RPMI8226 (cell line): ENCODE measurements at places on chromosomes 5 and 9.

- no peak for DNase-seq
Measured at GRCh38 chr5:124302533-124302932, 443.9 kb downstream of the ZNF608 start.

DNA sequence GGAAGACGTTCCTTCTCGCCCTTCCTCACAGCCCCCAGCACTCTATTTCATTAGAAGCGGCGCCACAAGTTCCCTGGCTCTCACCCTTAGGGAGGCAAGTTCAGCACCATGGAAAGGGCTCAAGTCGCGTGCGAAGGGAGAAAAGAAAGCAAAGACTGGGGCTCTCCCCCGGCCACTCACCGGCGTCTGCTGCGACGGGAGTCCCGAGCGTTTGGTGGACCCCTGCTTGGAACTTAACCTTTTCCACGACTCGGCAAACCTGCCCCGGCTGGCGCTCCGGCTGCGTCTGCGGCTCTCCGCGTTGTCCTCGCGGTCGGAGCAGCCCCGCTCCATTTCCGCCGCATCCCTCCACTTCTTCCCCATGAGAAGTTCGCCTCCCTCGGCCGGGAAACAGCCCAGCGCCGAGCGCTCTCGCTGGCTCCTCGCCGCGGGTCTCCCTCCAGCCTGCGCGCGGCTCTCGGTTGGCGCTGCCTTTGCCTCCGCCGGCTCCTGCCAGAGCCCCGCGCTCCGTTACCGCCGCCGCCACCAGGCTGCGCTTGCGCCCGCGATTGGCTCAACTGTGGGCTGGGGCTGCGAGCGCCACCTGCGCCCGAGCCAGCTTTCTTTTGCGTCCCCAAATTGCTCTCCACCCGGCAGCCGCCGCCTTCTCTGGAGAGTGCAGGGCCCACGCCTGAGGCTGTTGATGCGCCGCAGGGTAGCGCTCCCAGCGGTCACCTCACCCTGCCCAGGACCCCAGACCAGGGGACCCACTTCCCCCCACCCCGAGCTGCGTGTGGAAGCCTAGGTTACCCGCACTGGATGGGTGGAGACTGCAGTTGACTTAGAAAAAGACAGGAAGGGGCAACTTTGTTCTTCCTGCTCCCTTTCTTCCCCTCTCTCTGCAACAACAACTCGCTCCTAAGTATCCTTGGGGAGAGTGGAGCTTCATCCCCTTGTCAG is 321.6 kb downstream of the CEMIP2 start:
- DNase-seq = peak; percentile 51

- no peak for DNase-seq
Measured at GRCh38 chr5:33364406-33364805, 76.4 kb upstream of the TARS1 start.

GRCh38 chr5:154737667-154738320 is 17.4 kb upstream of the LARP1 start:
- no peak for DNase-seq

DNA sequence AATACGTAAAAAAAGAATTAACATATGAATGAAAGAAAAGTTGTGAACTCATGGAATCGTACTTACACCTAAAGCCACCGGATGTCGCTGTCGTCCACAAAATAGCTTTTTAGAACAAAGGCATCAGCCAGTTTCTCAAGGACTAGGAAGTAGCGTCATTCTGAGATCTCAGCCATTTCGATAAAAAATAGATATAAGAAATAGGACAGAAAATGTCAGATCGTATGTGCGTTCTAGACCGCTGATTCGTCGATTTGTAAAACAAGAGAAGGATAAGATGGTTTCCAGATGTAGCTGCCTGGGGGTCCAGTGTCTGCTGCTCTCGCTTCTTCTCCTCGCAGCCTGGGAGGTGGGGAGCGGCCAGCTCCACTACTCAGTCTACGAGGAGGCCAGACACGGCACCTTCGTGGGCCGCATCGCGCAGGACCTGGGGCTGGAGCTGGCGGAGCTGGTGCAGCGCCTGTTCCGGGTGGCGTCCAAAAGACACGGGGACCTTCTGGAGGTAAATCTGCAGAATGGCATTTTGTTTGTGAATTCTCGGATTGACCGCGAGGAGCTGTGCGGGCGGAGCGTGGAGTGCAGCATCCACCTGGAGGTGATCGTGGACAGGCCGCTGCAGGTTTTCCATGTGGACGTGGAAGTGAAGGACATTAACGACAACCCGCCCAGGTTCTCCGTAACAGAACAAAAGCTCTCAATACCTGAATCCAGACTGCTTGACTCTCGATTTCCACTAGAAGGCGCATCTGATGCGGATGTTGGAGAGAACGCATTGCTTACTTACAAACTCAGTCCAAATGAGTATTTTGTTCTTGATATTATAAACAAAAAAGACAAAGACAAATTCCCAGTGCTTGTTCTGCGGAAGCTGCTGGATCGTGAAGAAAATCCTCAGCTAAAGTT is at the start of gene PCDHA10:
Gene PCDHA10 (plus strand): TSS at position 126 of the 903 bp plus-strand sequence. CDS start 152 bp downstream, at position 278.
- DNase-seq = no peak

GRCh38 chr5:126198531-126198930 is 224.7 kb upstream of the GRAMD2B start:
- DNase-seq = no peak

DNA sequence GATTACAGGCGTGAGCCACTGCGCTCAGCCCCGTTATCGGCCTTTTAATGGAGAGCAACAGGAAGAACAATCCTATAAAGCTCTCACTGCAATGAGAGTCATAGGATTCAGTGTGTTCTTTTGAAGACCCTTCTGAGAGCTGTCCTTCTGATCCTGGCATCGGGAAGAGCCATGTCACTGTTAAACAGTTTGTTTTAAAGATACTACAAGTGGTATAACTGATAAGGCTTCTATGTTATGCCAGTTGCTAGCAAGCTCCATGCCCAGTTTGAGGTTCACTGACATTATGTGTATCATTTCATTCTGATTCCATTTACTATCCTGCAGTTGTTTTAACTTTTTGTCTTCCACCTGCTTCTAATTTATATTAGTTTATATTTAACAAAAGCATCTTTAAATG is 55.8 kb downstream of the GNAQ start:
- no peak for DNase-seq

- DNase-seq = peak; percentile 20
Measured at GRCh38 chr5:142104491-142104890, 4.1 kb upstream of the NDFIP1 start.

GRCh38 chr5:13955896-13956295 is 11.4 kb upstream of the DNAH5 start:
- DNase-seq = no peak

DNA sequence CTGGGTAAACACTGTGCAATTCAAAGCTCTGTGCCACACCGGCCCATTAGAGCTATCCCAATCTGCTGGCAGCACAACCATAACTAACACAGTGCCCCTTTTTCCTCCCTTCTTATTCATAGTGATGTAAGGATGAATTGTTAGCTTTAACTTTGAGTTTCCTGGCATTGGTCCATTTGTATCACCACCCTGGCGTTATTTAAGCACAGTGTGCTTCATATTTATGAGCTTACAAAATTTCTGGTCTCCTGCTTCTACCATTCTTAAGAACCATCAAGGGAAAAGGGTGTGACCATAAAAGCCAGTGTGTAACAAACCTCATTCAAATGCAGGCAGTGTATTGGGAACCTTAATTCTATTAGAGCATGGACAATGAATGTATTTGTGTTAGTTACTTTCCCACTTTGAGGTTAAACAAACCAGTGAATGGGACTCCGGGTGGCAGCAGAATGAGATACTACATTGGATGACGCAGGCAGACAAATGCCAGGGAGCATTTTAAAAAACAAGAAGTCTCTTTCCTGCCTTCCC is 222.6 kb downstream of the TMEM161B start:
- DNase-seq = no peak

GRCh38 chr5:159452480-159453167 is 122.3 kb upstream of the IL12B start:
- DNase-seq = no peak

- DNase-seq = no peak
Measured at GRCh38 chr9:97484134-97484533, 17.3 kb upstream of the TMOD1 start.

DNA sequence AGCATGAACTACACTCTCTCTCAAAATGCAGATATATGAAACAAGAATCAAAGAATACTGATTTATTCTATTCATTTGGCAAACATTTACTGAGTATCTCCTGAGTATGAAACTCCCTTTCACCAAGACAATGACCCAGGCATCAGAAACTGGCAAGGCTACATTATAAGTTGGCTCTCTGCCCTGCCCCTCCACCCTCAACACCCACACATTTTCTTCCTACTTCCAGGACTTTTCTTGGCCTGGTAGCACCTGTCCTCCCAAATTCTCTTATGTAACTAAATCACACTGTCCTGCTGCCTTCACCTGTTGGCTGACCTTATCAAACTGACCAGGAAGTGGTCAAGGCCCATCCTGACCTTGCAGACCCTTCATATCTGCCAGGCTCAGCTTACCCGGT is 3.5 kb downstream of the RASEF start:
- peak; percentile 11 for DNase-seq

DNA sequence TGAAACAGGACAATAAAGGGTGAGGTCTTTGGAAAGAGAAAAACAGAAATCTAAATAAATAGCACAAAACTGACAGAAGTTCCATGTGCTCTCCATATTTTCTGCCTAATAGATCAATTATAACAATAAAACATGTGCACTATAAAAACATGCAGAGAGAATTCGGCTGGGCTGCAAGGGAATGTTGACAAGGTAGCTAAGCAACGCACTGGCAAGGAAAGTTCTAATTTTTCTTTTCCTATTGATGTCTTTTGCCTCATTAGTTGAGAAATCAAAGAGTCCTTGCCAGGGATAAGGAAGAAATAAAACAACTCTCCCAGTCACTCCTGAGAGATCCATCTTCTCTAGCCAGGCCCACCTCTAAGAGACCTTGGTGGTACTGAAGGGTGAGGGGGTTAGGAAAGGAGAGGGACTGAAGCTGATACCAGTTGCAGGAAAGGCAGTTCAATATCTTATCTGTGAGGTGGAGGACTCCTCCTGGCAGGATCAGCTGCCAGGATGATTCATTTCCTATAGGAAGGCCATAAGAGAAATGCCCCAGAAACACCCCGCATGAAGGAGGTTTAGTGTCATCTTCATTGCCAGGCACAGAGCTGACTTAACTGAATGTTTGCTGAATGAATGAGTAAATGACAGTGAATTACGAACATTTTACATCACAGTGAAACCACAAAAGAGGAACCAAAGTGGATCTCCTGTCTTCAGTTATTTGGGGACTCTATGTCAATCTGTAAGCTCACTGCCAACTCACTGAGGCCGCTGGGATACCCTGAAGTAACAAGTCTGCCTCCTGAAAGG is 63.7 kb upstream of the IFNK start:
- peak; percentile 13 for DNase-seq

DNA sequence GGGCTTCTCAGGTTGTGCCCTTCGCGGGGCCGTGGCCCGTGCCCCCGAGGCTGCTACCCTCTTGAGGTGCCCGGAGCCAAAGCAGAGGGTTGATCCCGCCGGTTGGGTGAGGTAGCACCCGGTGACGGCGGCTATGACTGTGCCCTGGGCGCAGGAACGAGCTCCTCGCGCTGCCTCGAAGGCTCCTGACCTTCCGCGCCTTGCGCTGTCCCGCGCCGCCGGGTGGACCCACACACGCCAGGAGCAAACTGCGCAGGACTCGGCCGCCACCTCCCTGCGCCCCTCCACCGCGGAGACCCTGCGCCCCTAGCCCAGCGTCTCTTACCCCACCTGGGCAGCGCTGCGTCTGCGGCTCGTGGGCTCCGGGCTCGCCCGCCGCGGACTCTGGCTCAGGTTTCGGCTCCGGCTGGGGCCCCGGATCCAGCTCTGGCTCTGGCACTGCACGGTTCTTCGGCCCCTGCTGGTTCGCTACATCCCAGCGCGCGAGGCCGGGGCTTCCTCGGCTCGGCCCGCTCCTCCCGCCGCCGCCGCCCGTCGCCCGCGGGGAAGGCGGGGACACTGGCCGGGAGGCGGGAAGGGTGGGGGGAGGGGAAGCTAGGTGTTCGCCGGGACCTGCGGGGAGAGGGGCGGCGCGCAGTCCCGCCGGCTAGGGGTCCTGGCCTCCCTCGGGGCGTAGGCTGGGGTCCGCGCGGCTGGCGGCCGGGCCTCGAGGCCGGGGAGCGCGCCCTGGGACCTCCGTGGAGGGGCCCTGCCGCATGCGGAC is 5.4 kb upstream of the PITX1 start:
- no peak for DNase-seq

GRCh38 chr5:142845954-142846398 is 75.8 kb downstream of the ARHGAP26 start:
- peak; percentile 73 for DNase-seq

GRCh38 chr9:111094433-111094924 is 56.2 kb upstream of the LPAR1 start:
- no peak for DNase-seq

DNA sequence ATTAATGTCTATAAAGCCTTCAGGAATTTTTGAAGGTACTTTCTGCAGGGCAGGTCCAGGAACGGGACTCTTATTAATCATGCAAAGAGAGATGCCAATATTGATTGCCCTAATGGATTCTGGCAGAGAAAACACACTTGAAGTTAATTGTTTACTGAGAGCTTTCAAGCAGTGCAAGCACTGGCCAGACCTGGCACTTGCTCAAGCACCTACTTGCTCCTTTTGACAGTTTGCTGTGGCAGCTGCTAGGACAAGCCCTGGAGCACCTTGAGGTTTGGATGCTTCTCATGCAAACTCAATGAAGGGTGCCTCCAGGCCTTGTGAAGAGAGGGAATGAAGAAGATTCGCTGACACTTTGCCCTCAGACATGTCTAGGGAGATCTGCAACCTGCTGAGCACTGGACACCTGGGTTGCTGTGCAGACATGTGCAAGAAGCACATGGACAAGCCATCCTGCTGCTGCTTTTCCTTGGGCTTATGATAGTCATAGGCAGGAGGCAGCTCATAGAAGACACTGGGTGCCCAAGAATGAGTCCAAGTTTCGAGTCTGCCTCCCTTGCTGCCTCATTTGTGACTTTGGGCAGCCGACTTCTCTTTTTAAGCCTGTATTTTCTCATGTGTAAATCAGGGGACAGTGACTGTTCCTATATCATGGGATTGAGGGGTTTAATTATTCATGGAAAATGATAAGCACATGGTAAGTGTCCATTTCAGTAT is 88.8 kb upstream of the EQTN start:
- DNase-seq = peak; percentile 44

DNA sequence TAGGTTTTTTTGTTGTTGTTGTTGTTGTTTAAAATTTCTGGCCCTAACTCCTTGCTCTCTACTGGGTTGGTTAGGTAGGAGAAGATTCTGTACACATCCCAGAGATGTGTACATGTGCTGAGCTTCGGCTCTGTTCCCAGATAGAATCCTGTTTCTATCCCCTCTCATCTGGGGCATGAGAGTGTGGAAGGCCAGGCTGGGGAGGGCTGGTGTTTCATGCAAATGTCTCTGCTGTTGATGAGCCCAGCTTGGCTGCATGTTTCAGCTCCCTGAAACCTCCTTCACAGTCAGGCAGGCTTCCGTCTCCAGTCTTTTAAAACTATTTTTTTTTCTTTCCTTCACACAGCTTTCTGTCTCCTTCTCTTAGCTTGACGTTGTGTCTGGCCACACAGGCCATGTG is 526.9 kb upstream of the KLF4 start:
- no peak for DNase-seq

DNA sequence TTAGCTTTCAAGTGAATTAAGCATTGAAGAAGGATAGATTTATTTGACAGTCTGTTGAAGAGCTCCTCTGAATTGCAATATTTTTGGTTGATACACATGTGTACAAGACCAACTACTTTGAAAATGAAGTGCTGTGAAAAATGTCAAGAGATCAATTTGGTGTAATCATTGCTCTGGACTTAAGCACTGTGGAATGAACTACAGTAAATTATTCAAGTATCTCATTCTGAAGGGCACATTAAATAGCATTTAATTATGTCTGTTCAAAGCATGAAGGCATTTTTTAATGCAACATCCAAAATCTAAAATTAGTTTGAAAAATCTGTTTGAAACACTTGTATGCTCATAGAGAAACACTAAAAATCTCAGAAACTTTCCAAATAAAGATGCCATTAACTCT is 107.5 kb downstream of the CDH18 start:
- no peak for DNase-seq
